Skeletal muscle tissue (tissue), 5 donors: ENCODE measurements at places on chromosomes 5 and 9. TPM values are rescaled to one million over a fixed set of nuclear protein-coding genes. Genes with fewer than 3 reads are reported as not detected.

Gene PTGDS
- 4.2 TPM for total RNA-seq

Gene PIP5KL1
- total RNA-seq, result not detected

Gene SIL1
- 26.1 TPM for total RNA-seq

Gene SIMC1
- total RNA-seq, result 7.3 TPM

Gene OR13C5
- total RNA-seq, result not detected

Gene SH3GL2
- total RNA-seq, result under 0.01 TPM

Gene FSTL4
- 1.0 TPM for total RNA-seq

Gene VCAN
- 254 TPM for total RNA-seq

Gene CDK7
- 31.3 TPM for total RNA-seq

Gene GAS1
- total RNA-seq, result 113 TPM

Gene SLC36A3
- total RNA-seq, result not detected

Gene AGXT2
- not detected for total RNA-seq

Gene ITK
- total RNA-seq, result under 0.01 TPM

Gene ACTBL2
- total RNA-seq, result not detected

Gene TSC1
- 23.0 TPM for total RNA-seq

Gene FAM81B
- 1.0 TPM for total RNA-seq

Gene NPR2
- 7.3 TPM for total RNA-seq

Gene APC
- total RNA-seq, result 41.8 TPM

Gene OTP
- total RNA-seq, result not detected

Gene ORM2
- not detected for total RNA-seq

Gene GARNL3
- 21.9 TPM for total RNA-seq

Gene PCDHGB6
- total RNA-seq, result 5.2 TPM

Gene CCDC152
- total RNA-seq, result 1.6 TPM

Gene CATSPER3
- 0.52 TPM for total RNA-seq

Gene PLEKHG4B
- total RNA-seq, result 0.52 TPM

Gene ISL1
- total RNA-seq, result 0.52 TPM
